HT-29 (cell line): ENCODE measurements at places on chromosomes 5 and 9. TPM values are rescaled to one million over a fixed set of nuclear protein-coding genes. Genes with fewer than 3 reads are reported as not detected.
A peak's percentile ranks its signal among the peaks of the same experiment; 100 is the strongest.

DNA sequence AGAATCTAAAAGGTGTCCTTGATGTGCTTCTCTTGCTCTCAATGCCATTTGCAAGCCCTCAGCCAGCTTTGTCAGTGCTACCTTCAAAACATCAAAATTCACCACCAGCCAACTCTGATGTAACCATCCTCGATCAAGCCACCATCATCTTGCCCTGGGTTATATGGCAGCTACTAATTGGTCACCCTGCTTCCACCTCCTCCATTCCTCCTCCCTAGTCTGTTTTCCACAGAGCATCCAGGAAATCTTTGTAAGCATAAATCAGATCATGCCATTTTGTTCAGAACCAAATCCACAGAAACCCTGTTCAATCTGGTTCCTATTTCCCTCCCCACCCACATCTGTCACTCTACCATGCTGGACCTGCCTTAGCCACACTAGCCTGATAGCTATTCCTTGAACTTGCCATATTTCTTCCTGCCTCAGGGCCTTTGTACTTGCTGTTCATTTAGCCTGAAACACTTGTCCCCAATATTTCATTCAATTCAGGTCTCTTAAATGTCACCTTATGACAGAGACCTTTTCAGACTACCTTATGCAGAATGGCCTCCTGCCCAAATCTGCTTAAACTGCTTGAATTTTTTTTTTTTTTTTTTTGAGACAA is 1.9 kb upstream of the B4GALT1 start:
- DNase-seq: no peak

GRCh38 chr9:33065157-33066076 is 11.1 kb downstream of the SMU1 start:
- no peak for DNase-seq

DNA sequence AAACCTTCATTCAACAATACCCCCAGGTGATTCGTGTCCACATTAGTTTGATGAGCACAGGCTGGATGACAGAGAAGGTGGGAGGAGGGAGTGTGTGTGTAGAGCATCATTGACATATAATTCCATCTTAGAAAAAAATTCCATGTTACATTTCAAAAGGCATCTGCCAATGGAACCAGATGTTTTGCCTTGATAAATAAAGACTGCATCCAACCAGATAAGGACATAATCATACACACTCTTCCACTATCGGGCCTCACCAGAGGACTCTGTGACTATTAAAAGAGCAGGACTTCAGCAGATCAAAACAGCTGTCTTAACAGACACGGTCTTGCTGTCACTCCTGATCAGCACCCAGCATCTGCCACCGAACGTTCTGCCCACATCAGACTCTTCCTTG is 96.4 kb upstream of the SPIN1 start:
- no peak for DNase-seq

GRCh38 chr5:172123269-172123692 is 64.7 kb downstream of the STK10 start:
- DNase-seq: peak; percentile 63

GRCh38 chr9:127204771-127205470 is 59.7 kb upstream of the GARNL3 start:
- DNase-seq: no peak

DNA sequence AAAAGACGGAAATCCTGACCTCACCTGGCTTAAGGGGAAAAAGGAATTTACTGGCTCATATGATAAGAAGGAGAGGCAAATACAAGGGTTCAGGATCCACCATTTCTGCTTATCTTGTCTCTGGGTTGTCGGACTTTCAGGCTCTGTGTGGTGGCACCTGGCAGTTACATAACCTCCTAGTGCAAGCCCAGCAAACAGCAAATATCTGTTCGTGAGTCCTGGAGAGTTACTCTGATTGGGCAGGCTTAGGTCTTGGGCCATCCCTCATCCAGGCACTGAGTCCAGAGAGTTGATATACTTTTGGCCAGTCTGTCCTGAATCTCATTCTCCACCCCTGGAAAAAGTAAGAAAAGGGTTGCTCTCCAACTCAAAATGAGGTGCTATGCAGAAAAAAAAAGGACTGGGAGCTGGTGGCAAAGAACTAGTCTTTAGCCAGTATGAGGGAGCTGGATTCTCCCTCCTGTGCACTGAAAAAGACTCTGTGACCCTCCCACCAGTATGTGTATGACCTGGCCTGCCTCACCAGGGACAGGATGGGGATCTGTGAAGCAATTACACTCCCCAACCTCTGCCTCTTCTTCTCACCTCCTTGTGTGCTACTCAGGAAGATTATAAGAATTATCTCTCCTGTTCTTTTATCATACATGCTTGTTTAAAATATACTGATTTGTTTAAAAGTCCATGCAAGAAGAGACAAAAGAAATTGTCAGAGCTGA is 282.9 kb downstream of the ARHGAP26 start:
- DNase-seq: no peak

GRCh38 chr5:643351-643801 is 31.2 kb downstream of the CEP72 start:
- no peak for DNase-seq

DNA sequence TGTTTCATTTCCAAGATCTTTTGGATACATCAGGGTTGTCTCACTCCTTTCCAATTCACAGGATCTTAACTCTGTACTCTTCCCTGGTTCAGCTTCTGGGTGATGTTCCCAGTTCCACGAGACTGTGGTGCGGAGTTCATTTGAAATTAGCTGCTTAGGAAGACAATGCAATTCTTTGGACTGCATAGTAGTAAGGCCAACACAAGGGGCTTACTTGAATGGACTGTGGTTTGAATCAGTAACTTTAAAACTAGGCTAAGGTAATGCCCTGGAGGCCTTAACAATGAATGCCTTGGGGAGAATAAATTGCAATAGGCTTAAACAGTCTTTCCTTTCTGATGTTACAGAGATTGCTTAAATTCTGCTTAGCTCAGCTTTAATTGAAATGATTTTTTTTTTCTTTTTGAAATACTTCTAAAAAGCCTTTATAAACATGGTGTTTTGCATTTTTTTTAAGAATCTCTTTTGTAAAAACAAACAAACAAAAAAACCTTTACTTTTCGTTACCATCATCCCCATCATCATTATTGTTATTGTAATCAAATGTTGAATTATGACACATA is 133.8 kb upstream of the MEF2C start:
- DNase-seq: no peak

- no peak for DNase-seq
Observed at GRCh38 chr9:8384091-8384490, 584.5 kb upstream of the DMAC1 start.

DNA sequence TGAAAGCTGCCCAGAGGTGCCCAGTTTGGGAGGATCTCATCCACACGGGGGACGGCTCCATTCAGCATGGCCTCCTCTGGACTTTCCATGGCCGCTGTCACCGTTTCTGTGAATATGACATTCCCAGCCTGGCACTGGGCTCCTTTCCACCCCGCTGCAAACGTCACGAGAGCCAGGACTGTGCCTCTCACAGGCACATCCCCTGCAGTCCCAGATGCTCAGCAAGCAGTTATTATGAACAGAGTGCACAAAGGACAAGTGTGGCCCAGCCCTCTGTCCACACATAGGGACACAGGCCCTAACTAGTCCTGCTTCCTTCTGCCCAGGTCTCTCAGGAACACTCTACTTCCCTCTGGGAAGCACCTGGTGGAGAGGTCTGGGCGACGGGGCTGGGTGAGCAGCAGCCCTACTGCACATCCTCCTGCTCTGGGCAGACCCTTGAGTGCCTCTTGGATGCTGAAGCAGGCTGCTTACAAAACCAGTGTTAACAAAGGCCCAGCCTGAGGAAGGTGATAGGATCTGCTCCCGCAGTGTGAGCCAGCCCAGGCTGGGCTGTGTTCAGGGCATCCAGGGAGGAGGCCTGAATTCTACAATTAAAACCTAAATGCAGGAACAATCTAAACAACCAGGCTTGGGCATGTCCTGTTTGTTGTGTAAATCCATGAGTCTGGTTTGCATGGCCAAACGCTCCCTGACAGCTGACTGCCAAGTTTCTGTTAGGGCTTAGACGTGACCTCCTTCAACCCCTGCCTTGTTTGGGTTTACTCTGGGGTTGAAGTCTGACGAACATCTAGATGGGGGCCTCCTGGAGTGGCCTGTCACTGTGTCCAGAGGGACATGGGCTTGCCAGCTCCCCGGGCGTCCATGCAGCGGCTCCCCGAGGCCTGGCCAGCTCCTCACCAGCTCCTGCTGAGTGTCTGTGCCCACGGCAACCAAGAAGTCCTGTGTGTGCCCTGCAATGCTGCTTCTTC is 269.8 kb downstream of the GADD45G start:
- DNase-seq: no peak

The ANGPTL2 gene
- total RNA-seq: 0.08 and 0.29 TPM in 2 replicates

The MAP1B gene
- not detected in 2 replicates for total RNA-seq

The PTBP3 gene
- total RNA-seq: 25.9 and 27.4 TPM in 2 replicates

The HNRNPA0 gene
- 16.0 and 20.1 TPM in 2 replicates for total RNA-seq

The COL5A1 gene
- total RNA-seq: 0.43 TPM in 1 of 2 replicates, not detected in the other
